Activated CD4-positive, alpha-beta T cell treated with anti-CD3 and anti-CD28 coated beads, Interleukin-2, amount 50 U/mL, for 24 hours (primary cell): ENCODE measurements at places on chromosomes 12 and 14.

DNA sequence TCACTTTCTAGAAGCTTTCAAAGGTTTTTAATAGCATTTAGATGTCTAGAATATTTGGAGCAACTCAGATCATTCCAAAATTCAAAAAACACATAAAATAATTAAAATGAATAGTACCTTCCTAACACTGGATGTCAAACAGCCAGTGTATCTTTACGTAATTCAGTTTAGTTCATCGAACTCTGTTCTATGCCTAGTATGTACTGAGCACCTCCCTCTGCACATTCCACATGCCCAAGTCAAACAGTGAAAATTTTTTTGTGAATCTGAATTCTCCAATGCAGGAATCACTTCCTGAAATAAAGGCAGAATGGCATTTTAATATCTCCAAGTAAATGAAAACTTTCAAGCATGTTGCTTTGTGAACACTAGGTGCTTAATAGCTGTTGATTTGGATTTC lies 192.3 kb downstream of the C12orf42 start:
- DNase-seq = no peak

- DNase-seq = no peak
Measured at GRCh38 chr12:40049268-40049667, 56.6 kb downstream of the SLC2A13 start.

DNA sequence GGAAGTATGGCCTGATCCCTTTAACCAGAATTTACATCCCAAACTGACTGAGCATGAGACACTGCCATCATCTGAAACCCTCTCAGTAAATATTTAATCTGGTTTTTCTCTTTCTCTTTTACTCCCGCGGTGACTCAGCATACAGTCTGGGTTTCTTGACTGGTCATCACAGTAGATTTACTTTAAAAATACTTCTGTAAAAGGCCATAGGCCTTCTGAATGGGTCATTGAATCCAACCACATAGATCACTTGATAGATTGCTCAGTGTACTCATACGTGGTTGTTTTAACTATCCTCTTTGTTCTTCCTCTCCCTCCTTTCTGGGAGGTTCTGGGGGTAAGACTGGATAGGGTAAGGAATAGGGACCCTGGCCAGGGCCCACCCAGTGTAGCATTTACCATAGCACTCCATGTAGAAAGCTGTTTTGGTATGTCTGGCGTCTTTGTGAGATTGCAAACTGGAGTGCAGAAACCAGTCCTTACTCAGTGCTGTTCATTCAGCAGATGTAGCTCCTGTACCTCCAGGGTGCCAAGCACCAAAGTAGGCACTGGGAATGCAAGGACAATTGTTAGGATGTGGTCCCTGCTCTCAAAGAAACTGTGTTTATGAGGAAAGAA lies 165.7 kb downstream of the SRGAP1 start:
- no peak for DNase-seq

DNA sequence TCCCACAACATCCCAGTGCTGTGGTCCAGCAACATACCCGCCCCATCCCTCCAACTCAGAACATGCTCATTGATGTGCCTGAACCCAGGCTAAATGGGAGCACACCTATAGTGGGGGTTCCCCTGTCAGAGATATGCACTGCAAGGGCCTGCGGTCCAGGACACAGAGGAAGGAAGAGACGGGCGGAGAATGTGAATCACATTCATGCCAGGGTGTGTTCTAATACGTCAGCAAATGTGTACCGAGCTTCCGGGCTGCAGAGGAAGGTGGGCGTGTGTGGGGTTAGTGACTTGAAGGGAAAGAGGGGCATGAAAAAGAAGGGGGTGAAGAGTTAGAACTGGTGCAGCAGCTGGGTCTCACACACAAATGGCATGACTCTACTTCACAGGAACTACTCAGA lies 83.7 kb downstream of the DPF3 start:
- DNase-seq = peak; percentile 15

- DNase-seq = no peak
Measured at GRCh38 chr14:101083564-101084435, 180.3 kb upstream of the RTL1 start.

- no peak for DNase-seq
Measured at GRCh38 chr12:11555743-11556625, 93.5 kb upstream of the ETV6 start.

DNA sequence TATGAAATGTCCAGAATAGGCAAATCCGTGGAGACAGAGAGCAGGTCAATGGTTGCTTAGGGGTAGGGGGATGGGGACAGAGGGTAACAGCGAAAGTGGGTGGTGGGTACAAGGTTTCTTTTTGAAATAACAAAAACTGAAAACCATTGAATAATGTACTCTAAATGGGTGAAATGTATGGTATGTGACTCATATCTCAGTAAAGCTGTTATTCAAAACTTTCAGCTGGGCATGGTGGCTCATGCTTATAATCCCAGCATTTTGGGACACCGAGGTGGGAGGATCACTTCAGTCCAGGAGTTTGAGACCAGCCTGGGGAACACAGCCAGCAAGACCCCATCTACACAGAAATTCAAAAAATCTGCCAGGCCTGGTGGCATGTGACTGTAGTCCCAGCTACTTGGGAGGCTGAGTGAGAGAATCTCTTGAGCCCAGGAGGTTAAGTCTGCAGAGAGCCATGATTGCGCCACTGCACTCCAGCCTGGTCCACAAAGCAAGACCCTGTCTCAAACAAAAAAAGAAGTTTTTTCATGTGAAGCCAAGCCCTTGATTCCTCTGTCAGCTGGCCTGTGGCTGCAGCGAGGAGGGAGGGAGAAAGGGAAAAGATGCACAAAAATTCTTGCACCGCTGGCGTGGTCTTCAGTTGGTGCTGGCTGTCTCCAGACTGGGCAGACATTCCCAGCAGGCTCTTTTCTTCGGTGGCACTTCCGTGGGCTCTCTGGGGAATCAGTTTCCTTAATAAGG lies 248.2 kb downstream of the SLC41A2 start:
- no peak for DNase-seq

GRCh38 chr12:7448099-7448498 lies 4.1 kb upstream of the CD163L1 start:
- DNase-seq = no peak

DNA sequence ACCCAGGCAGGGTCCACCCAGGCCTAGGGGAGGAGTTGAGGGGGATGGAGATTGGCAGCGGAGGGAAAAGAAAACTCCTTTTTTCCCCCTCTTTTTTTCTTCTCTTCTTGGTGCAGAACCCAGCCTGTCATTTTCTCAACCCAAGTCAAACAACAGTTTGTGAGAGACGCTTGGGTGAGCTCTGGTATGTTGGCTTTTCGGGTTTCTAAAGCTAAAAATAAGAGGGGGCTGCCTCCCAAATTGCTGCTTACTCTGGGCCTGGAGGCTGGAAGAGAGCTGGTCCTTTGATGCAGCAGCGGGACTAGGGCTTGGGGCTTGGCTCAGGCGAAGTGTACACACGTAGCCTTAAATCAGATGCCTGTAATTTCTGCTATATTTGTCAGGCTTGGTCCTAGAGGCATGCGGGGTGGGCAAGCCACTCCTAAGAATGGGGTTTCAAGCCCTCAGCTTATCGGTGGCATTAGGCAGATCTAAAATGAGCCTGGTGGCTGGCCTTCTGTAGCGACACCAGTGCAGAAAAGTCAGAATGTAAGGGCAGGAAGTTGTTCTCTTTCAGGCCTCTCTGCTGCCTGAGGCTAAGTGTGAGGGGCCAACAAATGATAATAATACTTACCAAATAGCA lies 816 bp upstream of the SLC8A3 start:
- DNase-seq = no peak

DNA sequence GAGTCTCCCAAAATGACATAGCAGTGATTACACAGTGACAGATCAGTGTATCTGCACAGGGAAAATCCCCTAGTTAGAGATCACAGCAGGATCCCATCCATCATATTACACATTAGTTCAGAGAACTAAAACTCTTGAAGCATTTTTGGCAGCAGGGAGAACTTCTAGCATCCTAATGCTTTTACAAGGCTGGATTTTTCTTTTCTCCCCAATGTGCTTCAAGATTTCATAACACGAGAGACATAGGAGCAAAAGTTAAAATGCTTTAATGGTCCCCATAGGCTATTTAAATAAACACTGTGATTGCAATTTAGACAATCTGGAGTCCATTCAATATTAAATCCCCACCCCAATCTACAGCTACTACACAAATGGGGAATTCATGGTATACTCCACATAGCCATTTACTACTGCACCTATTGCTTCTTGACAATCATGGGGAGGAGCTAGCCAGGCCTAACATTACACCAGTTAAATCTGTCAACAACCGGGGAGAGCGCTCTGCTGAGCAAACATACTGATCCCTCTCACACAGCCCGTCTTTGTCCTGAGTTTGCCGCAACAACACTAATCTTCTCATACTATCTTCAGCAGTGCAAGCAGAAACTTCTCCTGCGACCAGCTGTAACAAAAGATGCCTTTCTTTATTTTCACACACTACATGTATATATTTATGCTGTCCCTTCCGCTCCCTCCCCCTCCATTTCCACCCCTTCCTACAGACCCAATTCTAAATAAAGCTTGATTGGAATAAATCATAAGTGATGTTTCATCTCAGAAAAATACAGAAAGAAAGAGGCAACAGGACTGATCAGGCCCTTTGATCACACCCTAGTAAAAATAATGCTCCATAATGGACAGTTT lies 120.3 kb upstream of the SOX5 start:
- no peak for DNase-seq

- no peak for DNase-seq
Measured at GRCh38 chr12:12999271-12999958, 650 bp downstream of the HEBP1 start.

DNA sequence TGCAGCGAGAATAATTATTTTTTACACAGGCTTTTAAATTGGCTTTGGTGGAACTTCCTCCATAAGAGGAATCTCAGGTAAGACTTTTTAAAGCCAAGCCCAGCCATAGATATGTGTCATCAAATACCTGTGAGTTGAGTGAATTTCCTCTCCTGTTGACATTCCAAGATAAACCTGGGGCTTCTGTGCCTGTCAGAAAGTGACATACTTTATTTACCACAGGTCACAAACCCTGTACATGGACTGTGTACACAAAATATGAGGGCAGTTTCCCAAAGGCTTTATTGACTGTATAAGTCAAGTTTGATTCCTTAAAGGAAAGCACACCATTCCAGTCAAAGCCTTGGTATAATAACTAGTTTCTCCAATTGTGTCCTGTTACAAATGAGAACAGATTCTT lies 25.9 kb upstream of the SRSF5 start:
- no peak for DNase-seq

- no peak for DNase-seq
Measured at GRCh38 chr14:93033983-93034670, 81.6 kb downstream of the ITPK1 start.

- DNase-seq = no peak
Measured at GRCh38 chr12:89347325-89347829, 4.9 kb downstream of the DUSP6 start.

DNA sequence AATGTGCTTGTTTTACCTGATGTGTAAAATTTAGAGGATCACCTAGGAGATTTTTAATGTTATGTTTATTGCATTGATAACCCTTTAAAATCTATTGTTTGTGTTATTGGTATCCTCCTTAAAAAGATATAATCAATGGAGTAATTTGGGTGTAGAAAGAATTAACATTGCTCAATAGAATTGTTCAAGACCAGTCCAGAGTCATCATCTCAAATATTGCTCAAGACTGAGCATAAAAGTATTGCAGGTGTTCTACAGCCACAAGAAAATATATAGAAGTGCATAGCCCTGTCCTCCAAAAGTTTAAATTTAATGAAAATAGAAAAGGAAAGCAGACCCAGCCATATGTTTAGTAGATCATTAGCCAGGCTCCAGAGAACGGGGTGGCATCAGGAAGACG lies 102.5 kb upstream of the ARID2 start:
- DNase-seq = no peak

- no peak for DNase-seq
Measured at GRCh38 chr14:25001601-25002000, 48.3 kb downstream of the STXBP6 start.

DNA sequence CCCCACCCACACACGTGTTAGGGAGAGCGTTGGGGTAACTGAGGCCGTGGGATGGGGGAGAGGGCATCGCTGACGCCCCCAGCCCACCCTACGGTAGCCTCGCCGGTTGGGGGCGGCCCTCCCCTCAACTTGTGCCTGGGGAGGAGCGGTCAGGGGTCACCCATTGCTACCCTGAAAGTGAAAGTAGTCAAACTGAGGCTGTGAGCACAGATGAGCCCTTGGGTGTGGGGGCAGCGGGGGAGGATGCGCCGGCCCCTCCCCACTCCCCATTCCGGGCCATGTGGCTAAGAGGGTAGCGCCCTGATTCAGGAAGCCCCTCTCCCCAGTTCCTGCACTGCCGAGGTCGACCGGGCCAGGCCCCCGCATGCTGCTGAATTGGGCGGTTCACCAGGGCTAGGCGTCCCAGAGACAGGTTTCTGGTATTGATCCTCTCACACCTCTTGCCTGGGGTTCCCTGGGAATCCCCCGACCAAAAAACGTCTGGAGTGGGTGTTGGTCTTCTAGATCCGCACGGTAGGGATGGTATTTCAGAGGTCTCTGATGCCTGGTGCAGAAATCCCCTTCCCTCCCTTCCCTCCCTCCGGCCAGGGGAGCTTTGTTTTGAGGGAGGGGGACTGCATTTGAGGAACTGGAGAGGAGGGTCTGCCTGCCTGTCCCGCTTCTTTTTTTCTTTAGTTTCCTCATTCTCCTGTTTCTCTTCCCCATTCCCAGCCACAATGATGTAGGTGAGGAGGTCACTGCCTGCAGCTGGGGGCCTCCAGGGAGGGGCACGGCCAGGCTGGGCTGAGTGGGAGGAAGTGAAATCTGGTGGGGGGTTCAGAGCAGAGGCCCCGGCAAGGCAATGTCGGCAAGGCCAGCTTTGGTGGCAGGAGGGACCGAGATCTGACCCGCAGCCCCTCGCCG lies 1.0 kb downstream of the SH2B3 start:
- peak; percentile 40 for DNase-seq

GRCh38 chr12:27179400-27180214 lies 64.5 kb upstream of the STK38L start:
- peak; percentile 46 for DNase-seq

DNA sequence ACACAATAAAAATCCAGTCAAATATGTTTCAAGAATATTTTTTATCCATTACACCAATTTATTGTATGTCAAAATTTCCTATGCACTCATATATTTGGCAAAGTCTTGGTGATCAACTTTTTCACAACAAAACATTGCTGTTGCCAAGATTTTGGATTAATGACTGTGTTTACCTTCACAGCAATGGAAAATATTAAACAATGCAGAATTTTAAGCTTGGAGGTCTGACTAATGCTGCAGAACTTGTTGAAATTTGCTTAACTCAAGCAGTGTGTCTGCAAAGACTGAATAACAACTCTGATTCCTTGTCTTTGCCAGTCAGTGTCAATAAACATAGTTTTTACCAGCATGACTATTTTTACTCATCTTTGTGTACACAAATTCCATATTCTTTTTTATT lies 336.4 kb downstream of the CCER1 start:
- no peak for DNase-seq

- DNase-seq = no peak
Measured at GRCh38 chr14:63551332-63551731, 8.2 kb upstream of the PPP2R5E start.

GRCh38 chr14:69996216-69996615 lies 117.0 kb downstream of the SMOC1 start:
- no peak for DNase-seq

GRCh38 chr14:26427097-26427496 lies 170.7 kb downstream of the NOVA1 start:
- DNase-seq = no peak

GRCh38 chr12:12474471-12474928 lies 88.2 kb downstream of the DUSP16 start:
- DNase-seq = no peak

GRCh38 chr12:42162965-42163364 lies 18.3 kb upstream of the GXYLT1 start:
- no peak for DNase-seq
